ENCODE measurements at places on chromosomes 12 and 14.

DNA sequence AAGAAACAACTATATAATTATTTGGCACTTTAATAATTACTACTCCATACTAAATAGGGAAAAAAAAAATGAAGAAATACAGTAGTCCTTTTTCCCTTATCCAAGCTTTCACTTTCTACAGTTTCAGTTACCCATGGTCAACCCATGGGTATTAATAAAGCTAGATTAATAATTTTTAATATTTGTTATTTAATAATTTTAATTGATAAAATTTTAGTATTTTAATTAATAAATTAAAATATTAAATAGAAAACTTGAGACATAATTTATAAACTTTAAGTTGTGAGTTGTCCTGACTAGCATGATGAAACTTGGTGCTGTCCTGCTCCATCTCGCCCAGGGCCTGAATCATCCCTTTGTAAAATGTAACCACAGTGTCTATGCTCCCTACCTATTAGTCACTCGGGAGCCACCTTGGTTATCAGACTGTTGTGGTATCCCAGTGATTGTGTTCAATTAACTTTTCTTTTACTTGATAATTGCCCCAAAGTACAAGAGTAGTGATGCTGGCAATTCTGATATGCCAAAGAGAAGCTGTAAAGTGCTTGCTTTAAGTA, 71.8 kb downstream of the PAWR start:
- no peak for DNase-seq

- no peak for DNase-seq
These were observed 218.2 kb downstream of the PTPRO start for GRCh38 chr12:15540469-15540872.

DNA sequence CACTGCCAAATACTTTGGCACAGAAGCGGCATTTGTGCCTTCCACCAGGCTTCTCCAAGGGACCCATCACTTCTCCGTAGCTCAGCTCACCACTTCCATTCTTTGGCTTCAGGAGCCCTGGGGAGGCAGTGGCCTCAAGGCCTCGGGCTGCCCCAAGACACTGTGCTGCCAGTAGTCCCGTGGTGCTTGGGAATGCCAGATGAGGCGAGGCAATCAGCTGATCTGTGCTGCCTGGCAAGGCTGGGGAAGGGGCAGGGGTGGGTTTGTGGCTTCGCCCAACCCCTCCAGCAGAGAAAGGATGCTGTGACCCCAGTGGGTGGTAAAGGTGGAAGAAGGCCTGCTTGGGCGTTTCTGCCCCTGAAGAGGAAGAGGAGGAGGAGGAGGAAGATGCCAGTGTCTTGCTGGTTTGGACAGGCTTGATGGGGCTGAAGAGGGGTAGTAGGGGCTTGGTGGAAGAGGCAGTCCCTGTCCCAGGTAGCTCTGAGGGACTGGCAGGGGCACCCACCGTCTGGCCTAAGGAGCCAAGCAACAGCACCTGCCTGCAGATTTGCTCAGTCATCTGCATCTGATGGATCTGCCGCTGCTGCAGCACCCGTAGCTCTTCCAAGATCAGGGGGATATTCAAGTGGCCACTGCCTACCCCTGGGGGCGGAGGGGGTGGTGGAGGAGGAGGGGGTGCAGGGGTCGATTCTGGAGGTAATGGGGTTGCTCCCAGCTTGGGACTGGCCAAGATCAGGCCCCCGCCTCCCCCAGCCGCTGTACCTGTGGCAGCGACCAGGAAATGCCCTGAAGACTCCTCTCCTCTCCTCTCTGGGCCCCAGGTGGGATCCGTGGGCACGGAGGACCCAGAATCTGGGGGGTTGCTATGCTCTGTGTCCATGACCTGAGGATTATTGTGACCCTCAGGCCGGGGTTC, 1.3 kb downstream of the SALL2 start:
- DNase-seq, result no peak

DNA sequence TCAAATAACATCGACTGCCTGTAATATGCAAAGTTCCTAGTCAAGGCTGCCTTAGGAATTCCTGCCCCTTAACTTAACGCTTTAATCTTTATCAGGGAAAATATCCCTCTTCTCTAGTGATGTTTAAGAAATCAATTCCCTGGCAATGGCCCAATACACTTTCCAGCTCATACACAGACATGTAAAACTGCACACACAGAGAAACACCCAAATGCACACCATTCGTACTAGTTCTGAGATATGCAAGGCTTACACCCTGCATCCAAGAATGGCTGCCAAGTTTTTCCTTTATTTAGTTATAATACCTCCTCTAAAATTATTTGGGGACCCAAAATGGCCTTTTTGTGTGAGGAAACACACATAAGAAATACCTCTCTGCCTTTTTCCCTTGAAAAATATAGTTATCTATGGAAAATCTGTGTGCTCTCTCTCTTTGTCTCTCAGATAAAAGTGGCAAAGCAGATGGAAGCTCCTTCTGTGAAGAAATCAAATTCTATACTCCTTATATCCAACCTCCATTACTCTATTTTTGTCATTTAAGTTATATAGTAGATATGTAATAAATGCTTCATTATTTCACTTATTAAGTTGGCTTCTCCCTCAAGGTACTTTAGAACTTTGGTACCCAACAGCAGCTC, 120.0 kb upstream of the MDM1 start:
- no peak for DNase-seq

- peak; percentile 54 for DNase-seq
These were observed 158.6 kb upstream of the PARP11 start for GRCh38 chr12:4031703-4032291.

DNA sequence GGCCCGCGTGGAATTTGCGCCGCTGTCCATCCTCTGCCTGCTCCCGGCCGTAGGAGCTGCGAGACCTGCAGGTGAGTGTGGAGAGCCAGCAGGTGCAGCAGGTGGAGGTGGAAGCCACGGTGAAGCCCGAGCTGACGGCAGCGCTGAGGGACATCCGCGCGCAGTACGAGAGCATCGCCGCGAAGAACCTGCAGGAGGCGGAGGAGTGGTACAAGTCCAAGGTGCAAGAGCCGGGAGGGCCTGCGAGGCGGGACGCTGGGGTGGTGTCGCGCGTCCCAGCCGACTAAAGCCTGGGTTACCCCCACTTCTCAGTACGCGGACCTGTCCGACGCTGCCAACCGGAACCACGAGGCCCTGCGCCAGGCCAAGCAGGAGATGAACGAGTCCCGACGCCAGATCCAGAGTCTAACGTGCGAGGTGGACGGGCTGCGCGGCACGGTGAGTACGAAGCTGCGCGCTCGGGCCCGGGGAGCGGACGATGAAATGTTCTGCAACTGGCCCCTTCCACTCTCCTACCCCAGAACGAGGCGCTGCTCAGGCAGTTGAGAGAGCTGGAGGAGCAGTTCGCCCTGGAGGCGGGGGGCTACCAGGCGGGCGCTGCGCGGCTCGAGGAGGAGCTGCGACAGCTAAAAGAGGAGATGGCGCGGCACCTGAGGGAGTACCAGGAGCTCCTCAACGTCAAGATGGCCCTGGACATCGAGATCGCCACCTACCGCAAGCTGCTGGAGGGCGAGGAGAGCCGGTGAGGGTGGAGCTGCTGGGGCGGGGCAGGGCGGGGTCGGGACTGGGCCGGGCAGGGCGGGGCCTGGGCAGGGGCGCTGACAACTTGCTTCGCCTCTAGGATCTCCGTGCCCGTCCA, 2.1 kb downstream of the PRPH start:
- DNase-seq, result no peak

DNA sequence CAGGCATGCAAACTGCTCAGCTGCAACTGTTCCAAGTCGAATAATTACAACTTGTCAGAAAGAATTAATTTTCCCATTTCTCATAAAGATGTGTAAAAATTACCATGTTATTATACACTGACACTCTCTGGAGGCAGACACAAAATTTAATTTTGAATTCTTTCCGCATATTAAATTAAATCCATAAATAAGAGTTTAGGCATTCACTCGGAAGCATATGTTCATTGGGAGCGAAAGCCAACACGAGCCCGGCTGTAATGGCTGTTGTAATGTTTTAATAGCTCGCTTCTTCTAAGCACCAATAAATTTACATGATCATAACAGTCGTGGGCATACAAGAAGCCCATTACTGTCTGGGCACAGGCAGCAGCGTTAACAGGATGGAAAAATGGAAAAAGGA, 189.6 kb upstream of the SOX5 start:
- no peak for DNase-seq

DNA sequence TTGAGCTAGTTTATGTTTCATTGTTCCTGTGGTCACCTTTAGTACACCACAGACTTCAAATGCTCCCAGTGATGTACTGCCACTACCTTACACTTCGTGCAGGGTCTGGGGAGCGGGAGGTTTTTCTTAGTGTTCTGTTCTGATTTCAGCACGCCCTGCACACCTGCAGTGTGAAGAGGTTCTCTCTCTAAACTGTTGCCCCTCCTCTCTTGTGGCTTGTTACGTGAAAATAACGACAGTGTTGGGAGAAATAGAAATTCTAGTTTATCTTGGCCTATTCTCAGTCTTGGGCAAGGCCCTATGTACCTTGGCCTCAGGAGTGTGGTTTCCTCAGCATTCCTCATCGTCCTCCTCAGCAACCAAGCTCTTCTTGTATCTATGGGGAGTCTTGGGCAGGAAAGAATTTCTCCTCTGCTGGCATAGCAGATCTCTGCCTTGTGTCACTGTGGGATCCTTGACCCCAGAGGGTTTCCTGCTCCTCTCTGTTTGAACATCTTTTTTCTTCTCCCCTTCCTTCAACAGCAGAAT, 48.6 kb downstream of the EIF2S3B start:
- no peak for DNase-seq

GRCh38 chr12:108097160-108097911, 31.8 kb upstream of the WSCD2 start:
- no peak for DNase-seq

DNA sequence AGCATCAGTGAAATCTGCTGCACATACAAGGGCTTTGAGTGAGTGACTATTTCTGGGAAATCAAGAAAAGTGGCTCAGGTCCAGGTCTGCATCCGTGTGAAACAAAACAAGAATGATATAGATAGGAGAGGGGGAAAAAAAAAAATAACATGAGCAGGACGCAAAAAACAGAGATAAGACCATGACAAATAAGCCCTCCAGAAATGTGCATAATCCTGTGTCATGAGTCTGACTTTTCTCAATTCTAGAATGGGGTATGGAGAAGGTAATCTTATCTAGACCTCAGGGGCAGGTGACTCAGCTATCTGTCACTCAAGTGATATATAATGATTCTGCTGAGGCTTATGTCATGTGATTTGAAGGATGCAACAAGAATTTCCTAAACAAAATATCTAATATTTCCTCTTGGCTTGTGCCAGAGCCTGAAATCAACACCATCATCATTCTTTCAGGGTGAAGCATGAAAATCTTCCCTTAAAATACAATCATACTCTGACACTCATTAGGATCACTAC, 250.0 kb downstream of the PHLDA1 start:
- DNase-seq, result no peak

DNA sequence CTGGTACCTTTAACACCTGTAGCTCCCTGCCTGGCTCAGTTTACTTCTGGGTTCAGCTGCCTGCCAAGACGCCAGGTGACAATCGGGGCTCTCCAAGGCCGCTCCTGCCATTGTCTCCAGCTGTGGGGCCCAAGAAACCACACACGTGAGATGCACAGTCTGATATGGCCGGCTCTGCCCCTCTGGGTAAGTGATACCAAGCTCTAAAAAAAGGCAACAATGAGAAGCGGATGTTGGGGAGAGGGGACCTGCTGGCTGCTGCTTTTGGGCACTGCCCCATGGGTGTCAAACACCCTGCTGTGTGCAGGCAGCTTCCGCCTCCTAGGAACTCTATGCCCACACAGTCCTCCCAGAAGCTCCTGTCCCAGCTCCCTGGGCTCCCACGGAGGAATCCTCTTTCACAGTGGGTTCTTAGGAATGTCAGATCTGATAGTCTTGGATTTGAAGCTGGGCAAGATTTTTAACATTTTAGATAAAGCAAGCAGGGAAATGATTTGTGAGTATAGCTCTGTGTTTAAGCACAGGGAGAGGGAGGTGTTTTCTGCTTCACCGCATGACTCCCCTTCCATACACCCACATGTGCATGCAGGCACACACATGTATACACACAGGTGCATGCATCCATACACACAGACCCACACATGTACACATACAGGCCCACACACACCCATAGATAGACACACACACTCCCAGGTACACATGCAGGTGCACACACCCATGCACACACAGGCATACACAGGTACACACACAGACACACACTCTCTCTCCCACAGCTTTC, 1135.8 kb downstream of the BCL11B start:
- DNase-seq, result no peak

- DNase-seq, result no peak
These were observed 1140.5 kb downstream of the GALC start for GRCh38 chr14:86852530-86852929.

GRCh38 chr12:41436076-41436475, 248.0 kb downstream of the PDZRN4 start:
- no peak for DNase-seq

DNA sequence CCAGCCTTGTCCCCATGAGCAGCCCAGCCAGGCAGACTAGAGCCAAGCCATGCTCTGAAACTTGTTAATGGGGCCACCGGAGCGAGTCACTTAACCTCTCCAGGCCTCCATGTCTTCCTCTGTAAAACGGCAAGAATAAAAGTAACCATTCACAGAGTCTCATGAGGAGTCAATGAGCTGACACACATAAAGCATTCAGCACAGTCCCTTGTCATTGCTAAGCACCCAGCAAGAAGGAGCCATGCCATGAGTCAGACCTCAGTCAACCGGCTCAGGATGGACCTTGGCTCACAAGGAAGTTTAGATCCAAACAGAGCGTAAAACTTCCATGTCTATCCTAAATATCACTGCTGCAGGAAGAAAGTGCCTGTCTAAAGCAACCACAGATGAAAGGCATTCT, 10.6 kb downstream of the FICD start:
- no peak for DNase-seq

DNA sequence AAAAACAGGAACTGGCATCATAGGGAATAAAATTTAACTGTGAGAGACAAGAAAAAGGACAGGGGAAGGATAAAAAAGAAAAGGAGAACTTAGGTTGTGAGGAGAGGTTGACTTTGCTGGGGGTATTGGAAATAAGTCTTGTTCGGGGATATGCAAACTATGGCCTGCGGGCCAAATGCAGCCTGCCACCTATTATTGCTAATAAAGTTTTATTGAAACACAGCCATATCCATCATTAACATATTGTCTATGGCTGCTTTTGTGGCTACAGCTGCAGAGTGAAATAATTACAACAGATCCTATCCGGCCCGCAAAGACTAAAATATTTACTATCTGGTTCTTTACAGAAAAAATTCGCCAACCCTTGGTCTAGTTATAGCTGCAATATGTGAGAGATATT, 18.6 kb downstream of the BBS10 start:
- no peak for DNase-seq

DNA sequence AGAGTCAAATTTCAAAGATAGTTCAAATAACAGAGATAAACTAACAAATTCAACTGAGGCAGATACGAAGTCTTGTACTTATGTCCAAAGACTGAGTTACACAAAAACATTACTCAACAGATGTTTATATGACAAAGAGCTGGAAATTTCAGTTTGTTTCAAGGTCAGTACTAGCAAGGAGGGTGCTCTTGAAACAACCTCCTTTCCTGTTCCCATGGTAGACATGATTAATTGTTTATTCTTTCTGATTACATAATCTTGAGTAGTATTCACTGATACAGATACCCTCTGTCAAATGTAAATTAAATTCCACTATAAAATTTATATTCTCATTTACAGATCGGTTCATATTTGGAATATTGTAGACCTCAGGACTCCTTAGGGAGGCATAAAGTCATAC, 23.4 kb downstream of the TSPAN8 start:
- DNase-seq, result no peak
